H54 (cell line): ENCODE measurements at places on chromosomes 13 and 19.
A peak's percentile ranks its signal among the peaks of the same experiment; 100 is the strongest.

DNA sequence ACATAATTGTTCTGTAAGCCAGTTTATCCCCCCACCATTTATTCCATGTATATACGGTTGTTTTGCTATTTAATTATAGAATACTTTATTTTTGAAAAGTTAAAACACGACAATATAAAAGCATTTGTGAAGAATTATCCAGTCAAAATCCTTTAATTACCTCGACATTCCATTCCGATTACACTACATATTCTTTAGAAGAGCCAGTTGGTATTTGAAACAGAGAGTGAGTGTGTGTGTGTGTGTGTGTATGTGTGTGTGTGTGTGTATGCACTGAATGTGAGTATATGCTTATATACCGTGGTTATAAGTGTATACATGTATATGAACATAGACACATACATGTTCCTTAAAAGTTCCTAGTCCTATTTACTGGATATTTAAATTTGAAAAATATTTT is 87.8 kb upstream of the KLF5 start:
- DNase-seq = no peak

- DNase-seq = no peak
These were observed 48.7 kb upstream of the GAS6 start for GRCh38 chr13:113912596-113912995.

GRCh38 chr19:31706691-31707620 is 357.7 kb upstream of the TSHZ3 start:
- no peak for DNase-seq

DNA sequence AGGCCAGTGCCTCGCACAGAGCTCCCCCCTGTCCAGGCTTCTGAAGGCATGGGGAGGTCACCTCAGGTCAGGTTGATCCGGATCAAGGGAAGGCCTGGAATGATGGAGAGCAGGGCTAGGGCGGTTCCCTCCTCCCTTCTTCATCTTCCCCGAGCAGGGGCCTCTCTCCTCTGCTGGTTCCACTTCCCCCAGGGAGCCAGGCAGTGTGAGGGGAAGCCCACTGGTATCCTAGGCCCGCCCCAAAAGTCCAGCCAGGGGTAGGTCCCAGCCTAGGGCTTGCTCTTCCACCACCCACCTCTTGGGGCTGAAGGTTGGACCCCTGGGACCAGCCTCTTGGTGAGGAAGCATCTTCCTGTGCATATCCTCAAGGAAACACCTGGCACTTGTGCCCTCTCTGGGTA is 16.4 kb upstream of the PRR19 start:
- no peak for DNase-seq

DNA sequence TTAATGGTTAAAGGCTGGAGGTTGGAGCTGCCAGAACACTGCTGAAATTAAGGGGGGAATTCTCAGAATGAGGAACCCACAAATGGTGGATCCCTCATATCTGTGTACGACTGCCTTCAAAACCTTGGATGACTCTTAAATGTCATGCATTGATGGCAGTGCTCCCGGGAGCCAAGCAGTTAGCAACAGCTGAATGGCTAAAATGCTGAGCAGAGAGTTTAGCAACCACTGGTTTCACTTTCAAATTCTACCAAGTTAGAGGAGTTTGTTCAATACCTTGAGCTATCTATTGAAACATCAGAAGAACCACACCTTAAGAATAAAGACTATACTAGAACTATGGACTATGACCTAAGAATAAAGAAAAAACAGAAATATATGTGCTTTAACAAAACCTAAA is 41.4 kb downstream of the UQCRFS1 start:
- no peak for DNase-seq

GRCh38 chr13:112664501-112665203 is 25.2 kb upstream of the ATP11A start:
- DNase-seq = no peak

GRCh38 chr13:94292323-94292640 is 187.2 kb downstream of the DCT start:
- DNase-seq = no peak

- no peak for DNase-seq
These were observed 72.4 kb upstream of the CLDN10 start for GRCh38 chr13:95480131-95480545.

DNA sequence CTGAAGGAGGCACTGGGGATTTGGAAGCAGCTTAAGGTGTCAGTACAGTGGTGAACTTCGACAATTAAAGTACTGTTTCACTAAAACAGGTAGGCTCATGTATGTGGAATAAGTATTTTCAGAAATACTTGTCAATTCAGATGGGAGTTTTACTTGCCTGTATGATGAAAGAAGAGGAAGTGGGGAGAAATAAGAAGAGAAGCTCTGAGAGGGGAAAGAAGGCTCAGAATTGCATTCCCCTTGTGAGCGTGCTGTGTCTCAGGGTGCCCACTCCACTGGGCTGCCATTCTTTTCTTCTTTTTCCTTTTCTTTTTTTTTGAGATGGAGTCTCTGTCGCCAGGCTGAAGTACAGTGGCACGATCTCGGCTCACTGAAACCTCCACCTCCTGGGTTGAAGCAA is 38.6 kb upstream of the RNF17 start:
- no peak for DNase-seq

GRCh38 chr19:45423589-45424190 is at the start of gene ERCC1:
TSS of gene ERCC1 (minus strand) at chr19:45423917. CDS start at chr19:45423374, 543 bp downstream.
- peak; percentile 70 for DNase-seq

- DNase-seq = peak; percentile 27
These were observed 200.9 kb upstream of the TMTC4 start for GRCh38 chr13:100875392-100876043.

GRCh38 chr19:40365010-40365409 is 16.5 kb downstream of the PLD3 start:
- DNase-seq = no peak

- no peak for DNase-seq
These were observed 11.9 kb upstream of the ARHGAP45 start for GRCh38 chr19:1055028-1055425.

DNA sequence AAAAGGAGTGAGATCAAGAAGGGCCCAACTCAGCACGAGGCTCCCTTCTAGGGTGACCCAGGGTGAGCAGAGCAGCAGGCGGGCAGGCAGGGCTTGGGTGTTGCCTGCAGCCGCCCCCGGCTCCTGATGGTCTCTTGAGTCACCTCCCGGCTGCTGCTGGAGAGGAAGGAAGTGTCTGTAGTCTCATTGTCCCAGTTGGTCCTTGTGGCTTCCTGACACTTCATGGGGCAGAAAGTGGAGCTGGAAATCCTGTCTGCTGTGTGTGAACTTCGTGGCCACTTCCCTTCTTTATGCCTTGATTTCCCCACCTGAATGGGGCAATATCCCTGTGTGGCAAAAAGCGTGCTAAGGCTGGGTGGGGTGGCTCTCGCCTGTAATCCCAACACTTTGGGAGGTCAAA is 2.5 kb downstream of the MAP1S start:
- DNase-seq = peak; percentile 97

DNA sequence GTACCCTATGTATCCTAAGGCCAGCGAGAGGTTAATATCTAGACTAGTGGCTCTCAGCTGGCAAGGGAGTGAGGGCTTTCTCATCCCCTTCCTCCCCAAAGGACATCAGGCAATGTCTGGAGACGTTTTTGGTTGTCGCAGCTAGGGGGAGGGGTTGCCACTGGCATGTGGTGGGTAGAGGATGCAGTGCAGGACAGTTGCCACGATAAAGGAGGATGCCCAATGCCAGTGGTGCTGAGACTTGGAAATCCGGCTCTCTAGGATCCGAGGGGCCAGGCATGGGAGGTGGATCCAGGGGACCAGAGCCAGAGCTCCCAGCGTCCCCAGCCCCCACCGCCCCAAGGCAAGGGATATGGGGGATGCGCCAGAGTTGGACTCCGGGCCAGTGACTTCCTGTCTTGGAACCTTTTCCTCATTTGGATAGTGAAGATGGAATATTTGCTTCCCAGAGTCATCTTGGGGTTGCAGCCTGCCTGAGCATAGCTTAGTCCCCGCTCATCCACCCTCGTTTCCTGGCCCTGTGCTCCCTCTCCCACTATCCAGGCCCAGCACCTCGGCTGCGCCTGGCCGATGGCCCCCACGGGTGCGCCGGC is 4.9 kb downstream of the SSC5D start:
- no peak for DNase-seq

GRCh38 chr13:38898481-38898880 is 92.2 kb downstream of the STOML3 start:
- DNase-seq = no peak

GRCh38 chr19:47432091-47432490 is 12.8 kb upstream of the MEIS3 start:
- DNase-seq = no peak

DNA sequence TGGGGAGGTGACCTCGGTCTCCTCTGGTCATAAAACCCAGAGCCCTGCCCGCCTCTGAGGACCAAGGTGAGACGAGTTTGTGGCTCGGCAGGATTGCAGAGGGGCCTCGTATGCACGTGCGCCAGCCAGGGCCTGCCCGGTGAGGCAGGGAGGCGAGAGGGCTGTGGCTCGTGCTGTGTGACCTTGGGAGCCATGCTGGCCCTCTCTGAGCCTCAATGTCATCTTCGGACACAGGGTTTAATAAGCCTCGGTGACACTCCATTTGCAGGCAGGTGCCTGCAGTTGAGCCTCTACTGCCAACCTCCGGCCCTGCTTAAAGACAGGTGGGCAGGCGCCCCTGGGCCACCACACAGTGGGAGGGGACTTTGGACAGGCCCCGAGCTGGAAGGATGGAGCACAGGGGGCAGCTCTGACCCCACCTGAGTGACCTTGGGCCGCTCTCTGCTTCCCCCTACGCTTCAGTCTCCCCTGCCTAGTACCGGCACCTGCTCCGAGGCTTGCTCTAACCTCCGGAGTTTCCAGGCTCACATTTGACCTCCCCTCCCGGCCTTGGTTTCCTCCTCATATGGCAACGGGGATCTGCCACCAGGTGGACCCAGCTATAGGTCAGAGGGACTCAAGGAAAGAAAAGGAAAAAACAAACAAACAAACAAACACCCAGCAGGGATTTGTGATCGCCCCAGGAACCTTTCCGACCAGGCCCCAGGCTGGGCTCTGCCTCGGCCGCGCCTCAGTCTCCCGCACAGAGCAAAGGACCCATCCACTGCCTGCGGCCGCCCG is 3.1 kb downstream of the ZBTB7A start:
- DNase-seq = no peak

GRCh38 chr19:39408392-39409207 is 2.0 kb downstream of the ZFP36 start:
- DNase-seq = no peak

DNA sequence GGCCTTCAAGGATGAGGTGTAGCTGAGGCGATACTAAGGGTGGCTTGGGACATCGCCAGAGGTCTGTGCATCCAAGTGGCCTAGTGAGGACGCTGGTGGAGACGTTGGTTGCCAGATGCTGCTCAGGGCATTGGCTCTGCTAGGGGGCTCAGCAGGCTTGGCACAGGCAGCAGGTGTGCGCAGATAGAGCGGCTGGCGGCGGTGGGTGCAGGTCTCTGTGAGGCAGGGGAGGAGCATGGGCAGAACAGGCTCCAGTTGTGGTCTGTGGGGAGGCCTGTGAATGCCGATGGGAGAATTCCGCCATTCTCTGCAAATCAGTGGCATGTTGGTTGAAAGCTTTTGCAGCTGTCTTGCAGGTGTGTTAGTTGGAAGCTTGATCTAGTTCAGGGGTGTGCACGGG is 21.2 kb downstream of the PRAM1 start:
- DNase-seq = no peak

DNA sequence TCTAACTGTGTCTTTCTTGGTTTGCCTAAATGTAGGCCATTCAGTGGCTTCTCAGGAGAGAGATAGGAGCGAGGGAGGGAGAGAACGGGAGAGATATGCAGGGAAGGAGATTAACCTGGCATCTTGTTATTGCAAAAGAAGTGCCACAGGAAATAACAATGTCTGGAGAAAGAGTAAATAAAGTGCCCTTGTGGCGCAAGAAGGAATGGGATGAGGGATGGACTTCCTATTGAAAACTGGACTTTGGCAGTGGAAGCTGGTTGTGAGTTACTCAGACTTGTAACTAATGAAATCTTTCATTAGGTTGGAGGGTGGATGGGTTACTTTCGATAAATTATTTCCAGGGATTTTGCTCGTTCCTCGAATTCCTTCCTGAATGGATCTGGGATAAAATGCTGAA is 136.1 kb downstream of the LACC1 start:
- no peak for DNase-seq

DNA sequence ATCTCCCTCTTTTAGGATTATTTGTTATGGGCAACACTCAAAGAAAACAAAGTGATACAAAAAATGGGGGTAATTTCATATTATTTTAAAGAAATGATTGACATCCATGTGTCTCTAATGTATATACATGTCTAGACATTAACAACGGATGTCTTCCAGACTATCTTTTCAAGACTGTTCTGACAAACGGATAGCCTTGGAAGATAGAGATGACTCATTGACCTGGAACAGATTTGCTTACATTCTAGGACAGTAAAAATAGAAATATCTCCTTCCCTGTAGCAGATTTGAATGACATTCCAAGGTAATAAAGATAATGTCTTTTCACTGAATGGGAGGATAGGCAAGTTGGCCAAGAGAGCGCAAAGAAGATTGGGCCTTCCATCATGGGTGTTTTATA is 26.2 kb upstream of the SLITRK6 start:
- no peak for DNase-seq

GRCh38 chr19:27720155-27720554 is 1492.8 kb downstream of the UQCRFS1 start:
- no peak for DNase-seq

- DNase-seq = no peak
These were observed 42.3 kb downstream of the DEDD2 start for GRCh38 chr19:42174958-42175734.

DNA sequence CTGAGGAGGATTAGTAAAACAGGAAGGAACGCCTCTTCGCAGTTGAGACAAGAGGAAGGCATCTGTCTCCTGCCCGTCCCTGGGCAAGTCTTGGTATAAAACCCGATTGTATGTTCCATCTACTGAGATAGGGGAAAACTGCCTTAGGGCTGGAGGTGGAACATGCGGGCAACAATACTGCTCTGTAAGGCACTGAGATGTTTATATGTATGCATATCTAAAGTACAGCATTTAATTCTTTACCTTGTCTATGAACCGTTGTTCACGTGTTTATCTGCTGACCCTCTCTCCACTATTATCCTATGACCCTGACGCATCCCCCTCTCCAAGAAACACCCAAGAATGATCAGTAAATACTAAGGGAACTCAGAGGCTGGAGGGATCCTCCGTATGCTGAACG is 722 bp upstream of the TIMM50 start:
- no peak for DNase-seq

- no peak for DNase-seq
These were observed 1020.0 kb upstream of the SLC10A2 start for GRCh38 chr13:104086210-104086609.

GRCh38 chr19:55146078-55146704 is 2.8 kb downstream of the TNNT1 start:
- DNase-seq = peak; percentile 98

DNA sequence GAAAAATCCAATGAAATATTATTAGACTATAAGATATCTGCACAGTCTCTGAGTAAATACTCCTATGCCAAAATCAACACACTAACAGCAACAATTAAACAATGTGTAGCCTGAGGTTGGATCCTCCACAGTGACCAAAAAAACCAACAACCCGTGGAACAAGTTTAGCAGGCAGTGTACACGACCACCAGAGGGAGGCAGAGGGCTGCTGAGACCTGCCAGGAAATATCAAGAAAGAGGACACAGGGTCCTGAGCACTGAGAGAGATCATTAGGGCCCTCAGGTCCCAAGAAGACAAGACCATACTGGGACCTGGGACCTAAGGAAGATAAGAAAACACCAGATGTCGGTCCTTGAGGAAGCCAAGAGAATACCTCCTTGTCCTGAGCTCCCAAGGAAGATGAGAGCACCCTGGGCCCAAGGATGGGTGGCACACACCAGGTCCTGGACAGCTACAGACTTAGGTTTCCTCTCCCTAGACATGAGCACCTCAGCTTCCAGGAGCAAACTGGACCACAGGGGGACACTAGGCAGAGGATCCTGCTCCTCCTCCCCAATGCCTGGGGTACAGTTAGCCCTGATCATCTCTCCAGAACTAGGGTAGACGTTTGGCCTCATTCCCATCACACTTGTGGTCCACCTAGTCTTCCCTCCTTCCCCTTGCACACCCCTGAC is 822 bp upstream of the ZNF274 start:
- peak; percentile 66 for DNase-seq
